Left forelimb (tissue), 1 donor: ENCODE measurements at places on chromosomes 2 and 18.
A peak's percentile ranks its signal among the peaks of the same experiment; 100 is the strongest.

DNA sequence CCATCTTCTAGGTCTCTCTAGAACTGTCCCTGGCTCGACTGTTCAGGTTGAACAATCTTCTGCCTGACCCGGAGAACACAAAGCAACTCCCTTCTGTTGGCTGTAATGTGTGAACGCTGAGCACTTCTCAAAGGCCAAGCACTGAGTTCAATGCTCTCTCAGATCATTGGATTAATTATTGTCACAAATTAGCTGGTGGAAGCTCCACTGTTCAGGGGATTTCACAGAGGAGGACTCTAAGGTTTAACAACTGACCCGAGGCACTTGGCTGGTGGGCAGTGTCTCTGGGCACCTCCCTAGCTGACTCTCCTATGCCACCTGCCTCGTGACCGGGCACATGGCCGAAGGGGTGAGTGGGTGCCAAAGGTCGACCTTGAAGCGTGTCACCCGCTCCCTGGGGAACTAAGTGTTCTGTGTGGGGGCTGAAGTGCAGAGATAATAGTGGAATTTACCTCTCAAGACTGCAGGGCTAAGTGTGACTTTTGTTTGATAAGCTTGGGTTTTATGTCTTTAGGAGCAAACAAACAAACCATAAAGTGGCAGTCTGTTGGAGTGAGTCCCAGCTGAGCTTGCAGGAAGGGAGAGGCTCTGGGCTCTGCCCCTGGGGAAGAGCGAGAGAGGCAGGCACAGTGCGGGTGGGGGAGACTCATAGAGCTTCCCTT, 64.8 kb downstream of the BCL2L11 start:
- no peak for DNase-seq

- no peak for DNase-seq
Observed at GRCh38 chr2:172849519-172850217, 114.0 kb downstream of the RAPGEF4 start.

- peak; percentile 55 for DNase-seq
Observed at GRCh38 chr2:101419096-101419663, 31.9 kb upstream of the CREG2 start.

- peak; percentile 31 for DNase-seq
Observed at GRCh38 chr2:27122791-27123190, 824 bp upstream of the ABHD1 start.

DNA sequence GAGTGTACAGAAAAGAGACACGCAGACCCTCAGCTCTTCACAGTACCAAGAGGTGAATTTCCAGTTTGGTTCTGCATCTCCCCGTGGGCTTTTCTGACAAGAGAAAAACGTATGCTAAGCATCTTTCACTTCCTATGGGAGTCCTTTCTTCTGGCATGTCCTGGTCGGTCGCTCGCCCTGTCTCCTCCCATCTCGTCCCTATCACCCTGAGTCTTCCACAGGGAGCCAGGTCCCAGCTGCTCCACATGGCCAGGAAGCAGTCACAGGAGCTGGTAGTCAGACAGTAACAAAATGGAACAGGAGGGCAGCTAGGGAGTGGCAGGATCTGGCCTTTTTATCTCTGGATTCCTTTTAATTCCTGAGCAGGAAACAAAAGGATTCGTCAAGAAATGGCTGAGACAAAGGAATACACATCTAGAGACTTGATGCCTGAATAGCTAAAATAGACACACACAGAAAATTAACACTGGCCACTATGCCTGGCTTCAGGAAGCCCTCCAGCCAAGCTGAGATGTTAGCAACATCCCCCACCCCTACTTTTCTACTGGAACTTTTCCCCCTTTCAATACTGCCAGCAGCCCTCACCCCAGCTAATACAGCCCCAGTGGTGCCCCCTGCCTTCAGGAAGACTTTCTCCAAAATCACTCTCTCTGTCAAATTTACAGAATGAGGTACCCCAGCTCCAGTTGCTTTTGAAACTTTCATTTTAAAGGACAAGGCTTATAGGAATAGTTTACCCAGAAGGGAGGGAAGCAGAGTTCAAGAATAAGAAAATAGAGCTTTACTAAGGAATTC, 136.1 kb downstream of the DNER start:
- DNase-seq = no peak

- no peak for DNase-seq
Observed at GRCh38 chr2:161995553-161996016, 78.4 kb downstream of the DPP4 start.

- DNase-seq = no peak
Observed at GRCh38 chr2:150465703-150466569, 21.5 kb downstream of the RND3 start.

DNA sequence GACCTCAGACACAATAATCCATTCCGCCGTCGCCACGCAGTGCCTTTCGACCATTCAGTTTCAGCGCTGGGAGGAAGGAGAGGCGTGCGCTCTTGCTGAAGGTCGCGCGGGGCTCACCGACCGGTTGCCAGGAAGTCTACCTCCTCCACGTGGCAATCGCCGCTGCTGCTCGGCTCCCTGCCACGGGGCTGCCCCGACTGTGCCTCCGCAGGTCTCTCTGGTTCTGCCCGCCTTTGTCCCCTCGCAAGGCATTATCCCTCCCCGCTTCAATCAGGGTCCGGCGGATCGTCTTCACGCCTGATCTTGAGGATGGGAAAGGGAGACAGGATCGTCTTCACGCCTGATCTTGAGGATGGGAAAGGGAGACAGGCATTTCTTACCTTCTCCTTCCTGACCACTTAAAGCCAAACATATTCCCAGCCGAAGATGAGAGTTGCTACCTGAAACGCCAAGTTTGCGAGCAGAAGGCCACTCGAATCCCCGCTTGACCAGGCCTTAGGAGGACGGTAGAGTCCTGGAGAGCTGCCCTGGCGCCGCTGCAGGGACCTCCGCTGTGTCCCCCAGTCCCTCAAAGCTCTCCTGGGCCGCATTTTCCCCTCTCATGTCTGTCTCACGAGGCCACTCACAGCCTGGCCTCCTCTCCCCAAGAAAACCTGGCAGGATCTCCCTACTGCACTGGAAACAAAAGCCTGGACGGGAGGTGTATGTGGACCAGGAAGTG, 4.3 kb upstream of the GPR45 start:
- DNase-seq = no peak
